Cerebellar nuclear complex (tissue), 1 donor: ENCODE measurements at places on chromosomes 5 and 9.

- DNase-seq, result no peak
These were observed 256.0 kb downstream of the DOCK8 start for GRCh38 chr9:470552-471194.

GRCh38 chr9:75013735-75014134 lies 14.4 kb downstream of the CARNMT1 start:
- DNase-seq, result no peak

DNA sequence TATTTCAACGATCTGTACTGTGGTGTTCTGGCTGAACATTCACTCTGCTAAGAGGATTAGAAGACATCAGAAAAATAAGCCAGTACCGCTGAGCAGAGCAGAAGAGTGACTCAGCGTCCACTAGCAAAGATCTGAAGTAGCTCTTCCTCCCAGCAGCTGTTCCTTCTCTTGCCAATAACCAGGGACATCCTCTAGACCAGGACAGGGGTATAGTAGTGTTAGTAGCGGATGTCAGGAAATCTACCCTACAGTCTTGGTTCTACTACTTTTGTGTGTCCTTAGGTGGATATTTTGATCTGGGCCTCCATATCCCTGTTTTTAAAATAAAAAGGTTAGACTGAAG lies 103.6 kb downstream of the TSSK1B start:
- DNase-seq, result no peak

- DNase-seq, result no peak
These were observed 173.4 kb downstream of the ROR2 start for GRCh38 chr9:91776409-91777291.

DNA sequence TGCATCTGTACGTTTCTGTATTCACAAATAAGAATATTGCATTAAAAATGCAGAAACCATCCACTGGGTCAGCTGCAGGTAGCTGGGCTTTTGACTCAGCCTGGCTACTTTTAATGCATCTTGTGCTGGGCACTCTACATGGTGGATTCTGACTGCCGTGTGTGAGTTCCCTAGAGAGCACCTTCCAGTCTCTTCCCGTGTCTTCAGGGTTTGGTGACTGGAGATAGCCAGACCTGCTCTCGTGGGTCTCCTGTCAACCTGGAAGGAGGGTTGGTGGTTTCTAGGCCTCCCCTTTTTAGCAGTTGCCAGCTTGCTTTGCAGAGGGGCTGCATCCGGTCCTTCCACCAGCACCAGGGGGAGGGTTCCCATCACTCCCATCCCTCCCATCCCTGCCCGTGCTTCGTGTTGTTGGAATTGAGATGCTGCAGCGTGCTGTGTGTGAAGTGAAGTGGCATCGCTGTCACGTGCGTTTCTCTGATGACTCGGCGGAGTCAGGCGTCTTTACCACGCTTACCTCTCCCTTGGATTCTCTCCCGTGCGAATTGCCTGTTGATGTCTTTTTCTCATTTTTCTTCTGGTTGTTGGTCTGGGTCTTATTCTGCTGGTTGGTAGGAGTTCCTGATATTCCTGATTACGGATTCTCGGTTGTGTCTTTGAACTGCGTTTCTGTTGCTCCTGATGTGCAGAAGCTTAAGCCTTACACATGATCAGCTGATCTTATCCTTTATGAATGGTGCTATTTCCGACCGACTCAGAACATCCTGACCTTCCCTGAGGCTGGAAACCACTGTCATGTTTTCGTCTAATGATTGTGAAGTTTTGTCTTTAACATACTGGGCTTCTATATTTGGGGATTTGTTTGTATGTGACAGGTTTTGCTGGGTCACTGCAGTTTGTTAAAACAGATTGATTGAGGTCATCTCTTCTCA lies 16.9 kb downstream of the FBXW5 start:
- DNase-seq, result no peak

DNA sequence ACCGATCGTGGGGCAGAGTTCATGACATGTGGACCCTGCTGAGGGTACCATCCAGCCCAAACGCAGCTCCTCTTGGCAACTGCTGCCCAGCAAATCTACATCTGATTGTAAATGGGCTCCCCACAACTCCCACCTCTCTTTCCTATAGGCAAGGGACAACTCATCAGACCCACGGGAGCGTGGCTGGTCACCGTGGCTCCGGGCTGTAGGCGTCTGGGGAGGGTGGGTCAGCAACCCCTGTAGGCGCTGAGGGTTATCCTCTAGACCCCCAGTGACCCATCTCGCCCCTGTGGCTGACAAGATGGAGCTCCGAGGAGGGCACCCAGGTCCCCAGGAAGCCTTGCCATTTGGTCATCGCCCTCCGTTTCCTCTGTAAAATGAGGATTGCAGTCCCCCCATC lies 122.4 kb downstream of the ZNF354C start:
- DNase-seq, result no peak

GRCh38 chr9:108094676-108094993 lies 605.1 kb upstream of the KLF4 start:
- no peak for DNase-seq

GRCh38 chr5:107268241-107268640 lies 402.5 kb downstream of the EFNA5 start:
- DNase-seq, result no peak

GRCh38 chr5:111735583-111736270 lies 21.3 kb downstream of the NREP start:
- DNase-seq, result no peak

DNA sequence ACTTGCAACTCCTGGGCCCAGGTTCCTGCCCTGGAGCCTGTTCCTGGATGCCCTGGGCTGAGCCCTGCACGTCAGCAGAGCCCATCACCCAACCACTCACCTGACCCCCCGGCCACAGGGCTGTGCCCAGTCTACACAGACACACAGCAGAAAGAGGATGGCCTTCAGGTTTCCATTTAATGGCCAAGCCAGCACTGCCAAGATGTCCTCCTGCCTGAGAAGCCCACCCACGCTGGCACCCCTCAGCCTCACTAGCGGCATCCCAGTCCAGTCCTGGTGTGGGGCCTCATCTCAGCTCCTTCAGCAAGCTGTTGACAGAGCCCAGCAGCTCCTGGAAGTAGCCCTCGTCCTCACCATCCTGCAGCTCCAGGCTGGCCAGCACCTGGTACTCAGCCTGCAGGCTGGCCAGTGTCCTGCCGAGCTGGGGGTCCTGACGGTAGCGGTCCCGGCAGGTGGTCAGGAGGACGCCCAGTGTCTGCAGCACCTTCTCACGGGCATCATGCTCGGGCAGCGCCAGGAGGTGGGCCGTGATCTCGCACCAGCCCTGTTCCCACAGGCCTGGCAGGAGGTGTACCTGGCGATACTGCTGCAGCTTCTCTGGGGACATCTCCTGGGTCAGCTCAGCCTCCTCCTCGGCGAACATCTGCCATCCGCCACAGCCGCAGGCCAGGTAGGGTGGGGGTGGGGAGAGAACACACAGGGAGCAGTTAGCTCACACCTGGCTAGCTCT lies 71.9 kb upstream of the LRRTM2 start:
- DNase-seq, result no peak

GRCh38 chr9:137784641-137785513 lies 92.7 kb upstream of the CACNA1B start:
- no peak for DNase-seq

DNA sequence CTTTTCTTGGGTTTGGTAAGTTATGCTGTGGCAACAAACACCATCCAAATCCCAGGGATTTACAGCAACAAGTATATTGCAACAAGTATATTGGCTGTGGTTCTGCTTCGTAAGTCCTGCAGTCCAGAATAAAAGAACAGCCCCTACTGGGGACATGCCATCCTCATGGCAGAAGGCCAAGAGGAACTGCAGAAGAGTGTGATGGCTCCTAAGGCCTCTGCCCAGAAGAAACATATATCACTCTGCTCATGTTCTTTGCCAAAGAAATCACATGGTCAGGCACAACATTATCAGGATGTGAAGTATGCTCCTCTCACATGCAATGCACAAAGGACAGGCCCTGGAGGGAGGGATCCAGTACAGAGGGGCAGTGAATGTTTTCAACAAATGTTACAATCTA lies 159.6 kb upstream of the TAS2R1 start:
- DNase-seq, result no peak

DNA sequence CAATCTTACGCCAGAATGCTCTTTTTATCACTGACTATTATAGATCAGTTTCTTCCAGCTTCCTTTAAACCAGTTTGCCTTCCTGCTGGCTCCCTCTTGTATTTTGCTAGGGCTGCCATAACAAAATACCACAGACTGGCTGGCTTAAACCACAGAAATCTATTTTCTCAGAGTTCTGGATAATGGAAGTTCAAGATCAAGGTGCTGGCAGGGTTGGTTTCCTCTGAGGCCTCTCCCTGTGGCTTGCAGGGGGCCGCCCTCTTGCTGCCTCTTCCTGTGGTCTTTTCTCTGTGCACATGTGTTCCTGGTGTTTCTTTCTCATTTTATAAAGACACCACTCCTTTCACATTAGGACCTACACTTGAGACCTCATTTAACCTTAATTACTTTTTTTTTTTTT lies 6.8 kb upstream of the FXN start:
- DNase-seq, result no peak

GRCh38 chr9:37342895-37343294 lies 79.6 kb upstream of the GRHPR start:
- no peak for DNase-seq

- no peak for DNase-seq
These were observed 161.5 kb downstream of the HSD17B3 start for GRCh38 chr9:96140296-96141127.

GRCh38 chr5:144731786-144732185 lies 561.1 kb downstream of the KCTD16 start:
- no peak for DNase-seq

GRCh38 chr5:173869316-173869715 lies 18.8 kb upstream of the CPEB4 start:
- DNase-seq, result no peak

- DNase-seq, result no peak
These were observed 8.8 kb downstream of the FAM200C start for GRCh38 chr5:160390787-160391696.

DNA sequence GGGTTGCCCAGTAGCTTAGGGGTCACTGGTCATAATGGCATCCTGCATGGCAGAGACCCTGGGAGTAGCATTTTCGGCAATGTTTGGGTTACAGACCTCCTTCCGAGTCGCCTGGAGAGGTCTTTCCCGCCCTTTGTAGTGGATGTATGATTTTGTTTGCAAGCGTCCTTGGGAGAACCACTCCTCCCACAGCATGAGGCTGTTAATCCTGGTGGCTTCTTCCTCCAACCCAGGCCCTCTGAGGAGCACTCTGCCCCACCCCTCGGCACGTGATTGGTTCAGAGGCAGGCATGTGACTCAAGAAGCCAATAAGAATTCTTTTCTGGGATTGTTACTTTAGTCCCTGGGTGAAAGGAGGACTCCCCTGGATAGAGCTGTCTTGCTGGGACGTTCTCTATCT lies 30.2 kb upstream of the GRHPR start:
- DNase-seq, result no peak

DNA sequence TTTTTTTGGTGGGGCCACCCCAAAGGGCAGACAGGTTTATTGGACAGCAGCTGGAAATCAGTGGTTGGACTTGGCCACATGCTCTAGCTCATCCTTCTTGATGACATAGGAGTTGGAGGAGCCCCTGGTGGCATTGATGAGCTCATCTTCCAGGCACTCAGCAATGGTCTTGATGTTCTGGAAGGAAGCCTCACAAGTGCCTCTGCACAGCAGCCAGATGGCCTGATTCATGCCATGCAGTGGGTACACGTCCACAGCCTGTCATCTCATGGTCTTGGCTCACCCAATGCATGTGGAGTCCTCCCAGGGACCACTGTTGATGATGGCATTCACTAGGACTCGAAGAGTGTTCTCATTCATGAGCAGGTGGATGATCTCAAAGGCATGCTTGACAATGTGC lies 11.3 kb upstream of the RCL1 start:
- no peak for DNase-seq

DNA sequence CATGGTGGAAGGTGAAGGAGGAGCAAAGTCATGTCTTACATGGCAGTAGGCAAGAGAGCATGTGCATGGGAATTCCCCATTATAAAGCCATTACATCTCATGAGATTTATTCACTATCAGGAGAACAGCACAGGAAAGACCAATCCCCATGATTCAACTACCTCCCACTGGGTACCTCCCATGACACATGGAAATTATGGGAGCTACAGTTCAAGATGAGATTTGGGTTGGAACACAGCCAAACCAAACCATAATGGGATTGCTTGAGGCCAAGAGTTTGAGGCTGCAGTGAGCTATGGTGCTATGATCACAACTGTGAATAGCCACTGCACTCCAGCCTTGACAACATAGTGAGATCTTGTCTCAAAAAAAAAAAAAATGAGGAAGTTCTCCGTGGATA lies 581.8 kb downstream of the TAF11L14 start:
- DNase-seq, result no peak

DNA sequence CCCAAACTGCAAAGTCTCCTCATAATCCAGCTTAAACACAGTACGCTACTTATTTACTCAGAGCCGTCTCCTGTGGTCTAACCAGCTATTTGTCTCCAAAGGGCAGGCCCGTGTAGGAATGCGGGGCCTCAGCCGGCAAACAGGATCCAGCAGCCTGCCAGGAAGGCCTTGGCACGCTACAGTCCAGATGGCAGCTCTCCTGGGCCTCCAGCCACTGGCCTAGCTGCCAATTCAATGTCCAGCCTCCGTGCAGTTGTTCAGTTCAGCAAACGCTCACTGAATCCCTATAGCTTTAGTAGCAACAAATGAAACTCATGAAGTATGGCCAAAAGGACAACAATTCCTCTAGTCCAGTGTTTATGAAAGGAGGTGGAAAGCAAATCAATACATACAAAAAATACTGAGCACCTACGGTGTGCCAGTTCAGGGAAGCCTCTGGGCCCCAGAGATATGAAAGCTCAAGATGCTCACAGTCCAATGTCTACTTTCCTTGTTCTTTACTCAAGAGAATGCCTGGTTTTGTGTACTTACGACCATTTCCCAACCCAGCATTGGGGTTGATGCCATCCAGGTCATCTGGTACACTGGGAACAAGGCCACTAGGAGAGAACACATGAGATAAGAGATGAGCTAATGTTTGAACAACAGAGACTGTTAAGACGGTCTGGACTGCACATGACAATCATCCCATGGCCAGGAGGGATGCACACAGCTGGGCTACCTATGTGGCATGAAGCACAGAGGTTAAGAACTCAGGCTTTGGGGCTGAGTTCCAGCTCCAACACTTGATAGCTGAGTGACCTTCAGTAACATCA lies 8.3 kb downstream of the CDK5RAP2 start:
- no peak for DNase-seq

DNA sequence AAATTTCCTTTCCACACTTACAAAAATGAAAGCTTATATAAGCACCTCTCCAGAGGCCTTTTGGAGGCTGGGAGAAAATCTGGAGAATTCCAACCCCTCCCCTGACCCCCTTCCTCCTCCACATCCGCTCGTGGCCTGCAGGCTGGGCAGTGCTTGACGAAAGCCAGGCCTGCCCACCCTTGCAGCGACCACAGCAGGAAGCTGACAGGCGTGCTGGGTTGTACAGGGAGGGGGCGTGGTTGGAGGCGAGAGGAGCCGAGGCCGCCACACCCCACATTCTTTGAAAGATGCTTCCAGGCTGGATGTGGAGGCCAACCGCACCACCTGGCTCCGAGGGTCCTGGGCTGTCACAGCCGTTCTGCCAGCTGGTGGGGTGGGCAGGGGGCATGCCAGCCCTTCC lies 47.8 kb upstream of the IER5L start:
- no peak for DNase-seq
